ENCODE measurements at places on chromosomes 12 and 14.

DNA sequence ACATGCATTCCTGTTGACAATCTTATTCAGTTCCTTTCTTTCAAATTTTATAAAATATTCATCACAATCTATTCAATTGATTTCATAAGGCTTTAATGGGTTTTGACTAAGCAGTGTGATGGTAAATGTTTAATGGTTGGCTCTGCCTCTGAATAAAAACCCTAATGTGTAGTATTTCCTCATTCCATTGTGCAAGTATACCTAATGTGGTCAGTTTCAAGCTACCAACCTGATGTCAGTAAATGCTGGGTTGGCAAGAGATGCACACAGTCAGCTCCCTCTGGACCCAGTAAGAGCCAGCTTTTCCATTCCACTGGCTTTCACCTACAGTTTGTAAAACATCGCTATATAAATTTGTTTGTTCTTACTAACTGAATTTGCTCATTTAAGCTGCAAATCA lies 53.9 kb downstream of the METTL25 start:
- peak; percentile 9 for DNase-seq

- DNase-seq, result peak; percentile 36
These were observed 59.9 kb downstream of the LIN7A start for GRCh38 chr12:80877721-80878265.

GRCh38 chr12:22858849-22859570 lies 234.0 kb downstream of the ETNK1 start:
- peak; percentile 17 for DNase-seq

DNA sequence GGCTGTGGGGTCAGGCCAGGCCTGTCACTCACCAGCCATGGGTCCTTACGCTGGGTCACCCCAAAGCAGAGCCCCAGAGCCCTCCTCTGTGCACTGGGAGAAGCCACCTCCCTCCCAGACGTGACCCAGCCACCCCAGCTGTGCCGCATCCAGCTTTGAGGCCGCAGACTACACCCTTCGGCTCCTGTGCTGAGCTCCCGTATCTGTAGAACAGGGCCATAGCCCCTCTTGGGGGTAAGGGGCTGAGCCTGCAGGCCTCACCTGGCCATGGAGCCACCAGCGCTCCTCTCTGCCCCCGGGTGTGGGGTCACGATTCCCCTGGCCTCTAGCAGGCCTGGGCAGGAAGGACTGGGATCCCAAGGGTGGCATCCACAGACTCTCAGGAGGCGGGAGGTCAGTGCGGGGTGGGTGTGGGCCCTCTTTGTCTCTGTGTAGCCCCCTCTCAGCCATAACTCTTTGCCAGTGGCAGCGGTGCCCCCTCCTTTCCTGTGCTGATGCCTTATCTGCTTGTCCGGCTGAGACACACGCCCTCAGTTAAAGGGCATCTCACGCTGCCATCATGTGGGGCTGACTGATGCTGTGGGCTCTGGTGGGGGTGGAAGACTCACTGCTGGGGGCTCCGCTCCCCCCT lies 16.3 kb downstream of the ASPG start:
- no peak for DNase-seq

DNA sequence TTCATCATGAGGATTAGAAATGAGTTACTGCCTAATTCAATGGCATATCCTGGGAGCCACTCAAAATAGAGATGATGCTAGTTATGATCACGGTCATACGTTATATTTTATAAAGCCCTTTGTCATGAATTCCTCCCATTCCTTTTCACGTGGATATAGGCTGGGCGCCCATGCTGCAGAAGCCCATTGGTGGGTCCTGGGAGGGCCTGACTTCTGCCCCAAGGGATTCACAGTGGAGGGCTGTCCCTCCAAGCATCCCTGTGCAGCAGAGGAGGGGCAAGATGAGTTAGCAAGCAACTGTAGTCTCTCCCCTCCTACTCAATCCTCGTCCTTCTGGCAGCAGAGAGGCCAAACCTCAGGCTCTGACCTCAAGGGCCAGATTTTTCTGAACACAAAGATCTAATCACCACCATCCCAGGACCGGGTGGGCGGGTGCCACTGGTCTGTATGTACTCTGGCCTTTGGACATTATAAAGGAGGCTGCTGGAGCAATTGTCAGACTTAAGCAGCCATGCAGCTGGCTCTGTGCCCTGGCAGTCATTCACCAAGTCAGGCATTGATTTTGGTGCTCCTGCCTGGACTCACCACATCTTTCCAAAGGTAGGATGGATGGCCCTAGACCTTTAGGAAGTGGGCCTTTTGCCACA lies 8.6 kb downstream of the GLTP start:
- peak; percentile 21 for DNase-seq

DNA sequence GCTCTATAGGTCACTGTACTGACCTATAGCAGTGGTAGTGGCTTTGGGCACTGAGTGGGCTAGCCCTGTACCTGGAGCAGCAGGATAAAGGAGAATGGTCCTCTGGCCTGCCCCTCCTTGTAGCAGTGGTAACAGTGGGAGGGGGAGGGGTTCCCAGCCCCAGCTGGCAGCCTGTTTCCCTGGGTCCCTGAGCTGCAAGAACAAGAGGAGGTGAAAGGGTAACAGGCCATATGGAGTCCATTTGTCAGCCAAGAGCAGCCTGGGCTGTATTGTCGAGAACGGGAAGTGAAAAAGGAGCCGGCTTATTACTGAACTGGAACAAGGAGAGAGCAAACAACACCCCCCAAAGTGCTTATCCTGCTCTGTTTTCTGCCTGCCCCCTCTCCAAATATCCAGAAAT lies 73.8 kb upstream of the SRSF5 start:
- no peak for DNase-seq

- DNase-seq, result peak; percentile 59
These were observed 2.0 kb downstream of the SP1 start for GRCh38 chr12:53381731-53382630.

DNA sequence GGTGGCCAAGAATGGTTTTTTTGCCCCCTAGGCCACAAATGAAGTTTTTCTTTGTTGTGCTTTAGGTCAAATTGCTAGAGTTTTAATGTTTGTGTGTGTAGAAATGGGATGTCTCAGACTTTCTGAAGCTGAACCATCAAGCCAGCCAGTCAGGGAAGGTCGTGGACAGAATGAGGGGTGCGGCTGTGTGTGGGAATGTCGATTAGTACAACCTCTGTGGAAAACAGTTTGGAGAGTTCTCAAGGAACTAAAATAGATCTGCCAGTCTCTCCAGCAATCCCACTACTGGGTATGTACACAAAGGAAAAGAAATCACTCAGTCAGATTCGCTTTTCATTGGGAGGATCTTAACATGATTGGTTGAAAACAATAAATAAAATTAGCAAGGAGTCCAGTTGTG lies 44.5 kb downstream of the ACACB start:
- DNase-seq, result no peak

GRCh38 chr12:75656648-75657047 lies 145.2 kb upstream of the KRR1 start:
- DNase-seq, result peak; percentile 90

- no peak for DNase-seq
These were observed 25.6 kb upstream of the FGF6 start for GRCh38 chr12:4471256-4471655.

DNA sequence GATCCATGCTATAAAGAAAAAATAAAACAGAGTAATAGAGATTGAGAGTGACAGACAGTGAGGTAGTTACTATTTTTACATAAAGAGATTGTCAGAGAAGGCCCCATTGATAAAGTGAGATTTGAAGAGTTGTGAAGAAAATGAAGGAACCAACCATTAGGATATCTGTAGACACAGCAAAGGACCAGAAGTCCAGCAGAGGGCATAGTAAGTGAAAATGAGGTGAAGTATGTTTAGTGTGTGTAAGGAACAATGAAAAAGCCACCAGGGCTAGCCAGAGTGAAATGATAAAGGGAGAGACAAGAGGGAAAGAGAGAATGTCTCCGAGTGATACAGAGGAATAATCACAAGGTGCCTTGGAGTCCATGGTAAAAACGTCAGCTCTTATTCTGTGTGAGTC lies 411.0 kb downstream of the NELL2 start:
- DNase-seq, result no peak

GRCh38 chr12:111440152-111440551 lies 34.4 kb downstream of the SH2B3 start:
- no peak for DNase-seq

DNA sequence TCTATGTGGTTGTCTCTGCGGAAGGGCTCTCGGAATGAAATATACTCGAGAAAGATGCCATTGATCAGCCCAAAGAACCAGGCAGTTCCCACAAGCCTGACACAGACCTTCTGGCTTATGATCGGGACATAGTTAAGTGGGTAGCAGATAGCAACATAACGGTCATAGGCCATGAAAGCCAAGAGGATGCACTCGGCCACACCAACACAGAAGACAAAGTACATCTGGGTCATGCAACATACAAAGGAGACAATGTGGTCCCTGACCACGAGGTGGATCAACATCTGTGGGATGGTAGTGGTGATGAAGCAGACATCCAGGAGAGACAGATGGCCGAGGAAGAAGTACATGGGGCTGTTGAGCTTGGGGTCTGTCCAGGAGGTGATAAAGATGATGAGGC lies 326 bp downstream of the OR10AD1 start:
- no peak for DNase-seq

GRCh38 chr12:91211866-91212265 lies 29.2 kb upstream of the DCN start:
- no peak for DNase-seq

- DNase-seq, result no peak
These were observed 138.9 kb upstream of the CCND2 start for GRCh38 chr12:4134448-4135263.

- no peak for DNase-seq
These were observed at the start of gene HOXC13 for GRCh38 chr12:53938326-53939140. HOXC13 (plus strand) TSS chr12:53938831; CDS start chr12:53938907, 76 bp downstream.

DNA sequence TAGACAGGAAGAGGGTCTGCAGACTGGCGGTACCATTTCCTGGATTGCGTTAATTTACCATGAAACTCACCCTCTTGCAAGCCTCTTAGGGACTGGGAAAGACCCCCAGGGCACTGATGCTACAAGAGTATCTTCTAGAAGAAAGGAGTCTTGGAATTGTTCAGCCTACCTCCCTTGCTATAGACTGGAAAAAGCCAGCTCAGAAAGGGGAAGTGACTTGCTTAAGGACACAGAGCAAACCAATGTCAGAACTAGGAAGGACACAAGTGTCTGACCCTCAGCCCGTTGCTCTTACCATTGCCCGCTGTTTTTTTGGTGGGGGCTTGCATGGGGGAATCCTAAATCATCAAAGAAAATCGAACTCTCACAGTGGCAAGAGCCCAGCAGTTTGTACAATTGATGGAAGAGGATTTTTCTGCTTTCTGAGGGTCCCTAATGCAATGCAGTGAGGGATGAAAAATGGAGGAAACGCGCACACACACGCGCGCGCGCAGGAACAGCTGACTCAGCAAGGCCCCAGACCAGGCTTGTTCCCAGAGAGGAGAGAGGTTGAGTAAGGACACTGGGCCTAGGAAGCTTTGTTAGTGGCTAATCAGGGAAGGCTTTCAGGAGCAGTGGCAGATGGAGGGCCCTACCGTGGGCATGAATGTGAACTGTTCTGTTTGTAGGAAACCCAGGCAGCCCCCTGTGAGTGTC lies 50.9 kb downstream of the RIN3 start:
- DNase-seq, result no peak

DNA sequence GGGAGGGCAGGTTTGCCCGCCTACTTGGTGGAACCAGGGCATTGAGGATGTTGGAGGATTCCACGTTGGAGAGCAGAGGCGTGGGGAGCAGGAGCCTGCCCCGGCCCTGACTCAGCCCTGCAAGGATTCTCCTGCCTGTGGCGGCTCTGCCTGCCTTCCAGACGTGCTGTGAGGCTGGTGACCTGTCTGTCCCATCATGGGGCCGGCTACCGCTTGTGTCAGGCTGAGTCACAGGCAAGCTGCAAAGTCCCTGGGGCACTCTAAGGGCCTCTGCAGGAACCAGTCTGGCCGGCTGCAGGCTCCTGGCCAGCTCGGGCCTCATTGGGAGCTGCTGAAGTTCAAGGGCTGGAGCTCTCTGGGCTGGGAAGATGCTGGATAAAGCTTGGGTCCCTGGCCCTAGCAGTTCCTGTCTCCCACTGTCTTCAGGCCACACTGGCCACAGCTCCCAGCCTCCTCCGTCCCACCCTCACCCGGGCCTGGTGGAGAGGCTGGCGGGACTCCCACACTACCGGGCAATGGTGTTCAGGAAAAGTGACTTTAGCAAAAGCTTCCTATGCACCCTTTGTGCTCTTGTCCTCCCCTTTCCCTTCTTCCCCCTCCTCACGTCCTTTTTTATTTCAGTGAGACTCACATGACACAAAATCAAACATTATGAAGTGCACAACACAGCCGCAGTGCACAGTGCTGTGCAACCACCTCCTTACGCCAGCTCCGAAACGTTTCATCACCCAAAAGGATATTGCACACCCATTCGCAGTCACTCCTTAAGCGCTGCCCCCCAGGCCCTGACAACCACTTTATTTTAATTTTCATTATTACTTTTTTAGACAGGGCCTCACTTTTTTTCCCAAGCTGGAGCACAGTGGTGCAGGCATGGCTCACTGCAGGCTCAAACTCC lies 22.0 kb upstream of the ULK1 start:
- peak; percentile 68 for DNase-seq

GRCh38 chr14:37903343-37904191 lies 304.1 kb upstream of the SSTR1 start:
- peak; percentile 49 for DNase-seq

- DNase-seq, result no peak
These were observed 70.6 kb downstream of the KIF21A start for GRCh38 chr12:39372204-39372925.

DNA sequence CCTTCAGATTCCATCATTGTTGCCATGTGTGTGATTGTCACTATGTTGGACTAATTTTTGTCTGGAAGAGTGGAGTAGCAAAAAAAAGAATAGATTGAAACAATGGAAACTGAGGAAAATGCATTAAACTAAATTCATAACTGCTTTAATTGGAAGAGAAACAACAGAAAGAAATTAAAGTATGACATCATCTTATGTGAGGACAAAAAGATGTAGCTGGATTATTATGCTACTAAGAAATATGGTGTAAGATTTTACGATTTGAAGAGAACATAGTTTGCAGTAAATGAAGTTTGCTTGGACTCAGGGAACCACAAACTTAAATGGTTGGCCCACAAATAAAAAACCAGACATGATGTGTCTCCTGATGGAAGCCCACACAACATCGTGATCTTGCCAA lies 76.8 kb downstream of the PRKCH start:
- DNase-seq, result no peak

DNA sequence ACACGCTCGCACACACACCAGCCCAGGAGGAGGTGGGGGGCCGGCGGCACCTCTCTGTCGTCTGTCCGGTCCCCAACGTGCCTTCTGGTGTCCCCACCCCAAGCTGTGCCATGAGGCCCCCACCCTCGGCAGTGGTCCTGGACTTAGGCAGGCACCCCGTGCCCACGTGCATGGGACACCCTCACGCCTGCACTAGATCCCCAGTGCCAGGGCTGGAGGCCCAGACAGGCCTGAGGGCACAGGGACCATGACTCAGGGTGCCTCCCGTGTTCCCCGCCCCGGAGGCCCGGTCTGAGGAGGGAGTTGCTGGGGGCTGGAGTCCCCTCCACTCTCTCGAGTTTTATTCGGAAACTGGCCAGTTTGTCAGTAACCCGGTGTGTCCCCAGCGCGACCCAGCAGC lies 38.8 kb downstream of the LRCOL1 start:
- no peak for DNase-seq

DNA sequence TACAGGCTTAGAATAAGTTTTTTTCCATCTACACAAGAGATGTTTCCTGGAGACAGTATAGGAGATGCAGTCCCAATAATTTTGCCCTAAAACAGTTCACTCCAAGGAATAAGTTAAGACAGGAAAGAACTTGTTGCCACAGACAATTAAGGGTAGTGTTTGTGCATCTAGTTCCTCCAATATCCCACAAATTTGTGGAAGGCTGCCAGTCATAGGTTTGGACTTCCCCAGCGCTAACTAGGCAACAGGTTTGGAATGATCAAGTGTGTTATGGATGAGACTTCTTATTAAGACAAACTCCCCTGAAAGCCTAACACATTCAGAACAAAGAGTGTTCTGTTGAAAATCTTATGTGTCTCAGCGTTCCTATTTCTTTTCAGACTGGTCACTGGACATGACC lies 611.0 kb downstream of the CCER1 start:
- no peak for DNase-seq

Measured in iris pigment epithelial cell (primary cell).